Renal cortex interstitium (tissue), 15 donors: ENCODE measurements at places on chromosomes 4 and X. TPM values are rescaled to one million over a fixed set of nuclear protein-coding genes. Genes with fewer than 3 reads are reported as not detected.

The GAGE12H gene
- polyA plus RNA-seq: not detected

The LANCL3 gene
- 0.29 TPM for polyA plus RNA-seq

The SCRG1 gene
- 0.53 TPM for polyA plus RNA-seq

The GAGE13 gene
- polyA plus RNA-seq: not detected

The PAGE2B gene
- not detected for polyA plus RNA-seq

The MAGIX gene
- polyA plus RNA-seq: 5.5 TPM

The FGFR3 gene
- 139 TPM for polyA plus RNA-seq

The C4orf50 gene
- polyA plus RNA-seq: not detected

The SORBS2 gene
- 86.2 TPM for polyA plus RNA-seq

The DUSP21 gene
- polyA plus RNA-seq: not detected

The FAM184B gene
- polyA plus RNA-seq: 0.89 TPM

The BRS3 gene
- polyA plus RNA-seq: 0.07 TPM

The VCX3A gene
- 0.20 TPM for polyA plus RNA-seq

The GYPE gene
- 3.0 TPM for polyA plus RNA-seq

The MAMLD1 gene
- polyA plus RNA-seq: 7.9 TPM

DNA sequence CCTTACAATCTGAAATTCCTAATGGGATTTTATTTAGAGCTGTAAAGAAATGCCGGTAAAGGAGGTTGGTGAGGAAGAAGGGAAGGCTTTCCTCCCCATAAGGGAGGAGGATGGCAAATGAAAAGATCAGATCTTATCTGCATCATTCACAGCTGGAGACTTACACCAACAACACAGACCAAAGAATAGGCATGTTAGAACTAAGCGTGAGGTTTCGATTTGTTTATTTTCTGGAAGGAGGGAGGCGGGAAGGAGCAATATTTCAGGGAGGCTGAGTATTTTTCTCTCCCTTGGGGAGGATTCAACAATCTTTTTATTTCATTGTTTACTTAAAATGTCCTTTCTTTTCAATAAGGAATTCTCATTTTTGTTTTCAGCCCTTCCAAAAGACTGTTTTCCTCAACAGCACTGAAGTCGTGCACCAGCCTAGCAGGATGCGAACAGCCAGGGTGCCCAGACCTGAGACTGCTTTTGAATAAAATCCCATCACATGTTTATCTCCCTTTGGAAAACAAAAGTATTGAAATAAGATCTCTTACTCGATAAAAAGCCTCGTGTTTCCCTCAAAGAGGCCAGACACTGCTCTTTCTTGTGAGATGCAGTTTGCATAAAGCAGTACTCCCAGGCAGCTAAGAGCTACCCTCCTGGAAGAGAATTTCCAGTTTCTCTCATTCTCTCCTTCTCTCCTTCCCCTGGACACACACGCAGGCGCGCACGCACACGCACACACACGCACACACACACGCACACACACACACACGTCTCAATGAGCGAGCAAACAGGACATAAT lies 236.1 kb downstream of the MGST2 start:
- no peak for DNase-seq

- no peak for DNase-seq
Observed at GRCh38 chrX:134144231-134144630, 92.8 kb upstream of the CCDC160 start.

- DNase-seq: no peak
Observed at GRCh38 chrX:38061335-38061734, 55.0 kb downstream of the SYTL5 start.

DNA sequence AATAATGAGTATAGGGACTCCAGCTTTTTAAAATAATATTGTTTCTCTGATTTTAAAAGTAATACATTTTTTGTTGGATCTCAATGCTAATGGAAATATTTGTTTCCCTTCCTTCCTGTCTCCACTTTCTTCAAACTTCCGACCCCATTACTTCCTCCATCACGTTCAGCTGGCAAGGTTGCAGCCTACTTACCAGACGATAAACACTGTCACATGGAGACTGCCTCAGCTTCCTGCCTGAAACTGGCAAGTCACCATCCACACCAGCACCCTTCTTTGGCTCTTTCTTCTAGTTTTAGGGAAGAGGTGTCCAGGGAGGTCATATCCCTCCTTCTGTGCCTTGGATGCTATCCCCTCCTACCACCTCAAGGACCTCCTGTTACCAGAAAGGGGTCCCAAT lies 3.4 kb upstream of the INTU start:
- DNase-seq: no peak

GRCh38 chr4:127484117-127484516 lies 148.6 kb upstream of the INTU start:
- DNase-seq: no peak

DNA sequence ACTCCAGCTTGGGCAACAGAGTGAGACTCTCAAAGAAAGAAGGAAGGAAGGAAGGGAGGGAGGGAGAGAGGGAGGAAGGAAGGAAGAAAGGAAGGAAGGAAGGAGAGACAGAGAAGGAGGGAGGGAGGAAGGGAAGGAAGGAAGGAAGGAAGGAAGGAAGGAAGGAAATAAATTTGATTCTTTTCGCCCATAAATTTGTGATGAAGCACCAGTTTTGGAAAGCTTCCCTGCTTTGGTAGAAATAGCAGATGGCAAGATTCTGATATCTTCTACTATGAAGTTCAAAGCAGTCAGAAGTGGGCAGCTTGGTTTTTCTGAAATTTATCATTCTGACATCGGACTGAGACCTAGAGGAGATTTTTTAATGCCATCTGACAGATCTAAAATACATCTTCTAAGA lies 11.7 kb upstream of the GYG2 start:
- DNase-seq: no peak

DNA sequence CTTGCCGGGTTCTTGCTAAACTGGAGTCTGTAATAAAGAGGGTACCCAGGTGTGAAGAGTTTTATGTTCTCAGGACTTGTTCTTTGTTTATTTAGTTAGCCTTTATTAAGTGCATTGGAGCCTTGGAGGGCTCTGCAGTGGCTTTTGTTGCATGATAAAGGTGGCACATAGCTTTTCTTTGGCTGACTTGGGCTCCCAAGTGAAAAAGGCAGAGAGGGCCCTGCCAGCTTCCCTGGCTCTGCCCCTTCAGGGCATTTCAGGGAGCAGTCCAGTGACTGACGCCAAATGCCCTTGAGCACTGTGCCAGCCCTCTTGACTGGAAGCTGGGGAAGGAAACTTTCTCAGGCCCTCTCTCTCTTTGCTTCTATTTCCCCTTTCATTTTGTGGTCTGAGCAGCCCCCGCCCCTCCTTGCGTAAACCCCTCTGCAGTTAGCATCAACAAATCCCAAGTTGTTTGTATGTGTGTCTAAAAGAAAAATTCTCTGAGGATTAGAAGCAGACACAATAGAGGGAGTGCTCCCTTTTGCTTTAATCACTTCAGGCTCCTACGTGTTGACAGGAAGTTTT lies 152.2 kb downstream of the NHS start:
- DNase-seq: no peak

- no peak for DNase-seq
Observed at GRCh38 chr4:52982946-52983340, 120.8 kb downstream of the RASL11B start.

DNA sequence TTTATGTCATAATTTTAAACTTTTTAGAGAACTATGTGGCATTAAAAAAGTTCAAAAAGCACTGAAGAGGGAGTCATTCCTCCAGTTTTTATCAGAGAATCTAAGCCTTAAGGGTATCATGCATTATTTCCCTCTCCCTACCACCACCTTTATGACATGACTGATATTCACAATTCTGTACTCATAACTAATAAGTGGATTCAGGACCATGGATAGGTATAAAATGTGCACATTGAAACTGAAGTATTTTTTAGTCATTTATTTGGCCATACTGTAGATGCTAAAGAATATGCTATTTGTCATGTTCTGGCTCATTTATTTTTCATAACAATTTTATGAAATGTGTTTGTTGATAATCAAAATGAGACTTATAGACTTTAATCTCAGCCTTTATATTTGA lies 897.5 kb upstream of the AGA start:
- no peak for DNase-seq

DNA sequence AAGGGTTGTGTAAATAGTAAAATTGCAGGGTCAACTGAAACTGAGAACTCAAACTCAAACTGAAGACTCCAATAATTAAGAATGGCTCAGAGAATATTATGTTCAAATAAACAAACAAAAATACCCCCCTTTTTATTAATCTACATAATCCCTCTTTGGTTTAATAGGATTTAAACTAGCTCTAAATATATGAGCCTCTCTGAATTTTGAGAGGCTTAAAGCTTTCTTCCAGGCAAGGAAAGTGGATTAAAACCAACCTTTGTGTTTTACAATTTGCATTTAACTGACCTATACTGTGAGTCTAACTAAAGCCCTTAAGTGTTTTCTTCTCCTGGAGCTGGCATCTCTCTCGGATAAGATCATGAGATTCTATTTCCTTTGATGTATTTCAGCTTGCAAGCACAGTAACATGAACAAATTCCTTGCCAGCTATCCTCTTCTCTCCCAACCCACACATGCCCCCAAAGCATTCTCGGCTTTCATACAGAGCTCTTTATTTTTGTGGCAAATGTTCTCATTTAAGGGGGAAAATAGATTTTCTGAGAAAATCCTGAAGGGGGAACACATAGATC lies 1310.8 kb upstream of the AGA start:
- DNase-seq: peak; percentile 11

DNA sequence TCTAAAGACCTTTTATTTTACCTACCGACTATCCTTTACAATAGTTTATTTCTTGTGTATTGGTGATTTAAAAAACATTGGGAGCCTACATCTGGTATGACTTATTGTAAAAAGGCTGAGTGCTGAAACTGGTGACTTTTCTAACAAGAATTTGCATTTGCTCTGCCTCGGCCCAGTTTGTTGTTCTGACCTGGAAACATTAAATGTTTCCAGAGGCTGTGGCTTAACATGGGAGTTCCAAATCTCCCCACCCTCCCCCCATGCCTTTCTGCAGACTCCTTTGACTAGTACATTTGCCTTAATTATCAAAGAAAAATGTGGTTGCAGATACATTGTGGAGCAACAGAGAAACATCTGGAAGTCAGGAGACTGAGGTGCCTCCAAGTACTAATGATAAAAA lies 39.8 kb downstream of the SPCS3 start:
- no peak for DNase-seq

DNA sequence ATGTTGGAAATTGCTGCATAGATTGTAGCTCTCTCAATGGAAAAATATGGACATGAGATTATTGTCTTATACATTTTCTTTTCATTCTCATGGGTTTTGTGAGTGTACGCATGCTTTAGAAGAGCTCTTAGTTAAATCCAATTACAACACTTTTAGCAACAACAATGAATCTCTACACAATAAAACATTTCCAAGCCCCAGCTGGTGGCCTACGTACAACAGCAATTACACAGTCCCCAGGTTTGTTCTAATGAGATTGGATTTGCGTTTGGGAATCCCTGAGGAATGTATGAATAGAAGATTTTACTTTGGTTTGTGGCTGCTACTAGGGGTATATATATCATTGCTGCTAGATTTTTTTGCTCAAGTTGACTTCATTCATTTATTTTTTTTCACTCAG lies 98.6 kb downstream of the FHDC1 start:
- DNase-seq: no peak

GRCh38 chrX:65741823-65742222 lies 74.4 kb downstream of the MSN start:
- DNase-seq: no peak

GRCh38 chr4:42720533-42720932 lies 63.6 kb upstream of the ATP8A1 start:
- DNase-seq: no peak

DNA sequence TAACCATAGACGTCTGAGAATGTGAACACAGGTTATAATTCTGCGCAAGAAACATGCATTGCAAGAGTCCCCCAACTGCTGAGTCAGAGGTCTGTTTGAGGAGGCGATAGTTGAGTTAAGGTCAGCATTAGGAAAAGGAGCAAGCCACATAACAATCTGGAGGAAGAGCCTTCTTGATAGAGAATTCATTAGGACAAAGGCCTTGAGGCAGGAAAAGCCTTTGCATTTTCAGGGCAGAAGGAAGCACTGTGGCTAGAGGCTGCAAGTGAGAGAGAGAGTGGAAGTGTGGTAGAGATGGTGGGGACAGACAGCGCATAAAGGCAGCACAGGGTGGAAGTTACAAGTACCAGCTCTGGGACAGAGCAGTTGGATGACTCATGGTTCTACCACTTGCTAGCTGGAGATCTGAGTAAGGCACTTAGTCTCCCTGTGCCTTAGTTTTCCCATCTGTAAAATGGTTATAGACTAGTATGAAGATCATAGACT lies 125.8 kb upstream of the LNX1 start:
- no peak for DNase-seq

GRCh38 chrX:13263560-13264251 lies 56.1 kb downstream of the ATXN3L start:
- no peak for DNase-seq

DNA sequence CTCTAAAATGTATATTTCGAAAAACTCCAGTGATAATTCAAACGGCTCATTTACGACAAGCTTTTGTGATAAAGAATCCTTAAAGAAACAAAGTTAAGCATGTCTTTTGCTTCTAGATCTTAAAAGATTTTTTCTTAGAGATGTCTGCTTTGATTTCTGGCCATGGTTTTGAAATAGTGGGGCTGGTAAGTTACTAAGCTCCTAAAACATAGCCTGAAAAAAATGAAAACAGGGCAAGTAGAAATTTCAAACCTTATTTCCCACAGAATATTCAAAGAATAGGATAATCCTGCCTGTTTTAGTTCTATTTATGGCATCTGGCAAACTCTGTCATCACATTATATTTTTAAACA lies 318.3 kb downstream of the ARHGAP24 start:
- no peak for DNase-seq

- DNase-seq: no peak
Observed at GRCh38 chr4:76883147-76883546, 14.8 kb downstream of the SOWAHB start.

DNA sequence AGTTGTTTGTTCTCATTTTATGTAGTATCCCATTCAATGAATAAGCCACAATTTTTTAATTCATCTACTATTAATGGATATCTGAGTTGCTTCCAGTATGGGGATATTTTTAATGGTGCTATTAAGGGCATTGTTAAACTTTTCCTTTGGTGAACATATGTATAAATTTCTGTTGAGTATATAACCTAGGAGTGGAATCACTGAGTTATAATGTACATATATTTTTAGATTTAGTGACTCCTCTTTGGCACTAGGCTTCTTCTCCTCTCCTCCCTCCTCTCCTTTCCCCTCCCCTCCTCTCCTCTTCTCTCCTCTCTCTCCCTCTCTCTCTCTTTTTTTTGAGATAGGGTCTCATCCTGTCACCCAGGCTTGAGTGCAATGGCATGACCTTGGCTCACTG lies 26.4 kb downstream of the RBM47 start:
- no peak for DNase-seq

DNA sequence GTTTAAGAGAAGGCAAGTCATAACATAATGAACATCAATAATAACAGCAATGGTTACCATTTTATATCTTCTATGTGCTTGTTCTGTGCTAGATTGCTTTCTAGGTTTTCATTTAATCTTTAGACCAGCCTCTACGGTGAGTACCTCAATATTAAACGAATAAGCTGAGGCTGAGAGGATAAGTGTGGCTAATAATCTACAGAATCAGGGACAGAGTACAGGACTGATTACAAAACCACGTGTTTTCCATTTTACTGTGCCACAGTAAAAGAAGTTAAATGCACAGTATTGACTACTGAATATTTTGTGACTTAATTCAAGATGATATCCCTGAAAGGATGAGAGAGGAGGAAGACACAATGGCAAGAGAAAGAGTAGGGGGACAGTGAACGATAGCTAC lies 56.3 kb downstream of the HUWE1 start:
- no peak for DNase-seq

GRCh38 chr4:3725936-3726870 lies 40.0 kb upstream of the ADRA2C start:
- DNase-seq: no peak
